ENCODE measurements at places on chromosomes 16 and 17.

DNA sequence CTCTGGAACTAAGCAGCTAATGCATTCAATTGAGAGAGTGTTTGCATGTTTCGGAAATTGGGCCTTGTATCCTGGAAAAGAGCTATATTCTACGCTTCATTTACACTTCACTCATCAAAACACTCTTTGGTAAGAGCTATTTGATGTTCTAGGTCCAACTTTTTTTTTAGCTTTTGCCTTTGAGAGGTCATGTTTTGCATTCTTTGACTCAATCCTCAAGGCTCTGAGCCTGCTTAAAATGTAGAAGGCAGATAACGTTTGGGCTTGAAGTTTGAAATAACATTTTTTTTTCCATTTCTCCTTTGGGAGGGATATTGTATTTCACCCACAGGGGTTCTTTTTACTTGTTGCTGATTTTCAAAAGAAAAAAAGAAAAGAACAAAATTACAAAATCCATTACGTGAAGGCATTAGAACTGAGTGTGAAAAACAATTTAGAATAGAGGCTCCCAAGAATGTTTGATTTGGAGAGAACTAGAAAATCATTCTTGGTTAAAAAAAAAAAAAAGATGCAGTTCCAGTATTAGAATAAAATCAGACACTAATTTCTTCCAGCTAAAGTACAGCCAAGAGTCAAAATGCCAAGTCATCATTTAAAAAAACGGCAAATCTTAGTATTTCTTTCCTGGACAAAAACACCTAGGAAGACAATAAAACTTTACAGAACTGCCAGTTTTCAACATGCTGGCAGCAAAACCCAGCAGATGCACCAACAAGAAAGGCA, 268.5 kb downstream of the GRIN2A start:
- DNase-seq: no peak

DNA sequence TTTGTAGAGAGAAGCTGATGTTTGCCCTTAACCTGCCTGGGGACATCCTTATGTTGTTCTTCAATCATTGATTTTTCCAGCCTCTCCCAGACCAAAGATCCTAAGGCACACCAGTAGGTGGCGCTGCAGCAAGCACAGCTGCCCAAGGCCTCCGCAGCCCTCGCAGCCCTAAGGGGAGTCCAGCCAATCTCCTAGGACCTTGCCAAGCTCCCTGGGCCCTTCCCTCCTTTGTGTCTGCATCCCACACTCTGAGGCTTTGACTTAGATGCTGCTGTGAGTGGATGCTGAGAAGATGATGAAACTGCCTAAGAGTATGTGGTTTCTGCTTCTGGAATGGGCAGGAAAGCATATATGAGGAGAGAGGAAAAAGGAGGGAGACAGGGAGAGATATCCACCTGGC, 47.1 kb downstream of the SPACA3 start:
- DNase-seq: no peak

GRCh38 chr17:1498869-1499268, 6.4 kb upstream of the MYO1C start:
- peak; percentile 77 for DNase-seq

DNA sequence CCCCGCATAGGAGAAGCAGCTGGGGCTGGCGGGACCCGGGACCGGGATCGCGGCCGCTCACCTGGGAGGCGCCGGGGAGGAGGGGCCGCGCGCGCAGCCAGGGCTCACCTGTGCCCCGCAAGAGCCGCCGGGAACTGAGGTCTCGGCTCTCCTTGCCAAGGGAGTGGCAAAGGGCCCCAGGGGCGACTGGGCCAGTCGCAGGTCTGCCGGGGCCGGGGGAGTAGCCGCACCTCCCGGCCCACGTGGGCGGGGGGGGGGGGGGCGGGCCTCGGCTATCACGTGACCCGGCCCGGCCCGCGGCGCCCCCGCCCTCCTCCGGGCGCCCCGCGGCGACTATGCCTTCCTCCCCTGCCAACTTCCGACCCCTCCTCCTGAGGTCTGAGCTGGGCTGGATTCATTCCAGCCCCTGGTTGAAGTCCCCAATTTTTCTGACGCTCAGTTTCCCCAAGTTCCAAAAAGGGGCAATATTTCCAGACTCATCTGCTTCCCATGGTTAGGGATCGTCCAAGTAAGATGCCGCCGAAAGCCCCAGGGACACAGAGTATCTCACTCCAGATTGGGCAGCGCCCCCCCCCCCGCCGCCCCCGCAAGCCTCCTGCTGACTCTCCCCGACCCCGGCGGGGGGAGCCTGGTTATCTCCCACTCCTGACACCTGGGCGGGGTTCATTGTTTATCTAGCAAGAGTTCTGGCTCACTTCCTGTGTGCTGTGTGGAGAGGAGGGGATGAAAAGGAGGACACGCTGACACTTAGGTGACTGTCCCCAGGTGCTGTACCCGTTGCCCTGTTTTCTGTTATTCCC, at the start of gene TMC6:
TMC6 (minus strand) TSS at position 205 of the 800 bp plus-strand sequence. CDS start 1,923 bp downstream, outside the sequence.
- DNase-seq: peak; percentile 47

GRCh38 chr17:57377094-57377493, 120.8 kb downstream of the MSI2 start:
- no peak for DNase-seq

- no peak for DNase-seq
Observed at GRCh38 chr16:3739636-3740035, 22.3 kb upstream of the TRAP1 start.

- DNase-seq: peak; percentile 78
Observed at GRCh38 chr17:18038149-18038850, 668 bp downstream of the ATPAF2 start.

DNA sequence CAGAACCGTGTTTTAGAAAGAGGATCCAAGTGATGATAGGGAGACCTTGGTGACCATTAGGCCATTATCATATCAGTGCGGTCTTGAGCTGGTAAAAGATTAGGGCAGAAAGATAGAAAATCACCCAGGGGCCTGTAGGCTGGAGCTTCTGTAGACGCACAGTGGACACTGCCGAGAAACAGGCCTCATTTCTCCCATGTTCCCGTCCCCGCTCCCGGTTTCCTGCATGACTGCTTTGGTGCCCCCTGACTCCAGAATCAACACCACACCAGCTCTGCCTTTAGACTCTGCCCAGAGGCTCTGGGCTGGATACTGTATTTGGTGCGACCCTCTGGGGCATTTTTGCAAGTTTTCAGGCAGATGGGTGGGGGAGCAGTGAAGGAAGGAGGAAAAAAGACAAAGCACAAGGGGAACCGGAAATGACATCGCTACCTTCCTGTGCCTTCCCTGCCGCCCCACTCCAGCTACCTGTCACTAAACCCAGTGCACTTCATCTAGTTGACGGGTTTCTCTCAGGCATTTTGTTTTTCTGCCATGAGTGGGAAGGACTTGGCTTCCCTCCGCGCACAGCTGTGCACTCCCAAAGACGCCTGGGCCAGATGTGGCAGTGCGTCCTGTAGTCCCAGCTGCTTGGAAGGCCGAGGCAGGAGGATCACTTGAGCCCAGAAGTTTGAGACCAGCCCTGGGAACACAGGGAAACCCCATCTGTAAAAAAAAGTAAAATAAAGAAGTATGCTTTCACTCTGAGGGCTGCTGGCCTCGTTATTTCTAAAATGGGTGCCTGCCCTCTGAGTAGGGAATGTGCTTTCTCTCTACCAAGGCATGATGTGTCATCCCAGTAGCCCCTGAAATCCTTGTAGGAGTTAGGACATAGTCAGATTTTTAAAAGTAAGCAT, 214.1 kb downstream of the RPTOR start:
- DNase-seq: no peak

- no peak for DNase-seq
Observed at GRCh38 chr16:67284699-67285646, 5.6 kb downstream of the PLEKHG4 start.

- DNase-seq: no peak
Observed at GRCh38 chr17:61749823-61750404, 113.4 kb downstream of the BRIP1 start.

Measured in MV-4-11 (cell line).